Activated naive CD4-positive, alpha-beta T cell treated with anti-CD3 and anti-CD28 coated beads, Interleukin-2, amount 50 U/mL, for 72 hours (primary cell): ENCODE measurements at places on chromosomes 11 and 22.

DNA sequence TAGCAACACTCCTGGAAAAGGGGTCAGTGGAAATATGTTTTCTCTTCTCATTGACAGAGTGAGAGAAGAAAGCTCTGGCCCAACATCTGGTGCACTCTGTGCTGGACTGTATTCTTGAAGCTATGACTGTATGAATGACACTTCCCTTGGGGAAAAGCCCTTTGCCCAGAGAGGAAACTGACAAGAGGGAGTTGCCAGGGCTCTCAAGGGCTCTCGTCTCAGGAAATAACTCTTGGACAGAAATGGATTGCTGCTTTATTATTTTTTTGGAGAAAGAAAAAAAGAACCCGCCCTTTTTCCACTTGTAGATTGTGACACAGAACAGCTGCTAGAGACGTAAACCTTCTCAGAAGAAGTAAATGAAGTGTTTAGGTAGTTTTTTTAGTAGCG, 11.4 kb downstream of the ETS1 start:
- DNase-seq, result no peak

DNA sequence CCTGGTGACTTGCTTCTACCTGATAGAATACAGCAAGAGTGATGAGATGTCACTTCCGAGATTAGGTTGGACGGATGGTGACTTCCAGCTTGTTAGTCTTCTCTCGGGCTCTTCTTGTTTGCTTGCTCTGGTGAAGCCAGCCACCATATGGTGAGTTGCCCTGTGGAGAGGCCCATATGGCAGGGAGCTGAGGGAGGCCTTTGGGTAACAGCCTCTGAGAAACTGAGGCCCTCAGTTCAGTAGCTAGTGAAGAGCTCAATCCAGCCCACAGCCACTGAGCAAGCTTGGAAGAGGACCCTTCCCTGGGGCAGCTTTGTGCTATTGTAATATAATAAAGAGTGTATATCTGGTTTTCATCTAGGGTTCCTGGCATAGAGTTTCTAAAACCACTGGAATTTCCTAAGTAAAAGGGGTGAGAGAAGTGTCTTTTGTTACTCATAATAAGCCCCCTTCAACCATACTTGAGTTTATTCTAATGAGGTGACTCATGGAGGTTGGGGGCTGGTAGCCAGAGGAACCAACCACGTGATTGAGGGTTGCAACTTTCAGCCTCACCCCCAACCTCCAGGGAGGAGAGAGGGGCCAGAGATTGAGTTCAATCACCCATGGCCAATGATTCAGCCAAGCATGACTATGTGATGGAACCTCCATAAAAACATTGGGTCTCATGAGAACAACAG, 8.0 kb upstream of the TPCN2 start:
- DNase-seq, result no peak

DNA sequence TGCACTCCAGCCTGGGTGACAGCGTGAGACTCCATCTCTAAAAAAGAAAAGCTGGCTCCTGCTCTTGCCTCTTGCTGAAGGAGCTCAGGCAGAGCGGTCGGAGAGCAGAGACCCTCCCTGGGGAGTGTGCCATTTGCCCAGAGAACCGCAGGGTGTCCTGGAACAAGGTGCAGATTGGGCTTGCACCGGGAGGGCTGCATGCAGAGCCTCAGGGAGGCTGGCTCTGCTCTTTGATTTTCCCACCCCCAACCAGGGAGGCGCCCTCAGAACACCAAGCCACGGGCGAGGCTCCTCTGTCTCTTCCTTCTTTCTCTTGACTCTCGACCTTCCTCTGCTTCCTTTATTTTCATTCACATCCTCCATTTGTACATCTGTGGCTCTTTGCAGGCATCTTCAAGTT, 889.1 kb downstream of the OPCML start:
- no peak for DNase-seq

DNA sequence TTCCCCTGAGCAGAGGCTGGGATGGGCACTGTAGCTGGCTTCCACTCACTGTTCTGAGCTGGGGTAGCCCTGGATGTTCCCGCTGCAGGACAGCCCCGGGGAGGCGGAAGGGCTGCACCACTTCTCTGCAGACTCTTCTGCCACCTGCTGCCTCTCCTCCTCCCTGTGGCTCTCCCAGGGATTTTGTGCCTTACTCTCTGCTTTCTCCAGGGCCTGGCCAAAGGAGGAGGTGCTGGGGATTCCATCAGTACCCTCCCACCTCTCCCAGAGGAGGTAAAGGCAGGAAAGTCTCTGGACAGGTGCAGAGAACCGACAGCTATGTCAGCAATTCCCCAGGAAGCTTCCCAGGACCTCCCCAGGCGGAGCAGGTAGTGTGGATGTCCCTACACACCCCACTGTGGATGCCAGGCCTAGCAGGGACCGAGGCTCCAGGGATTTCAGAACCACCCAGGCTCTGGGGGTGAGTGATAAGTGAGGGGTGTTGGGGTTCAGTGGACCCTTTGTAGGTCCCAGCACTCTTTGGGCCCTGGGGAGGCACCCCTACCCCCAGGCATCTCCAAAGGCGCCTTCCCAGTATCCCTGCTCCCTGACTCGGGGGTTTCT, 11.3 kb downstream of the DUSP8 start:
- no peak for DNase-seq

DNA sequence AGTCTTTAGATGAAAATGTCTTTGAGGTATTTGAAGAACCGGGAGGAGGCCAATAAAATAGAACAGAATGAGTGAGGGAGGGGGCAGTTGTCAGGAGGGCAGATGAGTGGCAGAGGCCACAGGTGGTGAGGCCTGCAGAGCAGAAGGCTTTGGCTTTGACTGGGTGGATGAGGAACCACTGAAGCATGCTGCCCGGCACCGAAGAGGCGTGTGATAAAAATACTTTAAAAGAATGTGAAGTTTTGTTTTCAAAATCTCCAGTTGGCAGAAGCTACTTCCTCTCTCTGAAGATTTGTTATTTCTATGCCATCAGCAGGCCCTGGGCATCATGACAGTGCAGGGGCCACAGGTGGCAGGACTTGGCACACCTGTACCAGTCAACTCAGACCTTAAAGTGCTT, 6.3 kb downstream of the MS4A12 start:
- no peak for DNase-seq

- no peak for DNase-seq
These were observed 88.0 kb upstream of the DBX1 start for GRCh38 chr11:20248121-20248772.

GRCh38 chr11:114309517-114309916, 13.3 kb downstream of the NNMT start:
- DNase-seq, result no peak

DNA sequence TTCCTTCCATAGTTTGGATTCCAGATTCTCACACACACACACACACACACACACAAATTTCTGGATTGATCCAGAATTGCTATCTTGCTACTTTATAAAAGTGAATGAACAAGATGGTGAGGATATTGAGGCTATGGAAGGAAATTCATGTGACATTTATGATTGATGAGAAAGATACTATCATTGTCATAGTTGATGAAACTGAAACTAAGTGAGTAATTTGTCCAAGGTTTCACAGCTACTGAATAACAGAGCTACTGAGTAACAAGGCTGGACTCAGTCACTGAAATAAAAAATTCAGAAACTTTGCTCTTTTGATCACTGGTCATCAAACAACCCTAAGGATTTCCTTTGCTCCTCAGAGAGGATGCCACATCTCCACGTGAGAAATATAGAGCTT, 16.2 kb downstream of the OR5D16 start:
- no peak for DNase-seq

GRCh38 chr11:61112575-61112974, 10.3 kb downstream of the CD5 start:
- DNase-seq, result no peak

DNA sequence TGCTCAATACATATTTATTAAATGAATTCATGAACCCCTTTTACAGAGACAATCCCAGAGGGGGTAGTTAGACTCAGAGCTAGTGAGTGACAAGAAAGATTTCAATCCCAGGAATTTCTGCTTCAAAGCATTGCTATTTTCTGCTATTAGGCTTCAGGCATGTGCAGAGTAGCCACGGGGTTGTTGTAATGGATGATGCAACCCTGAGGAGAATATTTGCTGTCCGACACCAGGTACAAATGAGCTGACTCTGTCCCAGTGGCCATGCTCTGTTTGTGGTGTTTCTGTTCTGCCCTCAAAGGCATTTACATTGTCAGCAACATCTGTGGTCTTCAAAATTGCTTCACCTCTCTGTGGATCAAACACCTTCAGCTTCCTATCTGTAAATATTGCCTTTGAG, 102.6 kb downstream of the CSNK2A3 start:
- DNase-seq, result no peak

DNA sequence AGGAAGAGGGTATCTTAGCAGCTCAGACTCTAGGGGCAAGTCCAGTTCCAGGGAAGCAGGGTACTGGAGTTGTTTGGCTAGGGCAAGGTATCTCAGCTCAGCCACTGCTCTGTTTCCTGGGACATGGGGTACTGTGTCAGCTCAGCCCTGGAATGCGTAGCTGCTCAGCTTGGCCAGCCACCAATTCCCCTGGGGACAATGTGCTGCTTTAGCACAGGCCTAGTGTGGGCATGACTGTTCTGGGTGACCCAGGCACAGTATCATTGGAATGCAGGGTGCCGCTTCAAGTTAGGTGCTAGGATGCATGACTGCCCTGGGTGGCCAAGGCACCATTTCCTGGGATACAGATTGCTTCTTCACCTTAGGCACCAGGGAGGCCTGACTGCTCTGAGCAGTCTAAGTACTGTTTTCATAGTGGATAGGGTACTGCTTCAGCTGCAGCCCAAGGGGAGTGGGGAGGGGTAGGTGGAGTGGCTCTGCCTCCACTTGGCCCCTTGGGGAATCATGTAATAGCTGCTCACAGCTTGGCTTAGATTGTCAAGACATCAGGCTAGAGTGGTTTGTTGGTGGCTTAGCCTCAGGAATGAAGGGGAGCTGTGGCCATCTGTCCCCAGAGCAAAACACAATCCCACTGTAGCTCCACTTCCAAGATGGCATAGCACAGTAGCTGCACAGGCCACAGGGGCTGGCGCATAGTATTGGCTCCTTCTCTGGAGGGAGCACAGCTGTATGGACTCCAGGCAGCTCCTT, 36.0 kb downstream of the MADD start:
- DNase-seq, result no peak

DNA sequence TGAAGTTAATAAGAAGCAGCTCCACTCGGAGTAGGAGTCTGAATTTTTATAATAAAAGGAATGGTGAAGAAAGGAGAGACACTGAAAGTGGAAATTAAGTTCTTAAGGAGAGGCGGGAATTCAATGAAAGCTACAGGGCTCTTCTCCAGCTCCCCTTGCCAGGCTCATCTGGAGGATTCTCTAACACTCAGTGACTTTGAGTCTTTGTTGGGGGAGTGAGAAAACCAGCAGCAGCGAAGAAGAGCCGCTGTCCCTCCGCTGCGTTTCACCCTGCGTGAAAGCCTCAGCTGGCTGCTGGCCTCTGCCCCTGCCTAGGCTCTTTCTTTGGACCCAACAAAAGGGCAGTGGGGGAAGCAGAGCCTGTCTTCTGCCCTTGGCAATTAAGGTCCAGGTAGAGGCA, 113.0 kb downstream of the NTM start:
- DNase-seq, result no peak

DNA sequence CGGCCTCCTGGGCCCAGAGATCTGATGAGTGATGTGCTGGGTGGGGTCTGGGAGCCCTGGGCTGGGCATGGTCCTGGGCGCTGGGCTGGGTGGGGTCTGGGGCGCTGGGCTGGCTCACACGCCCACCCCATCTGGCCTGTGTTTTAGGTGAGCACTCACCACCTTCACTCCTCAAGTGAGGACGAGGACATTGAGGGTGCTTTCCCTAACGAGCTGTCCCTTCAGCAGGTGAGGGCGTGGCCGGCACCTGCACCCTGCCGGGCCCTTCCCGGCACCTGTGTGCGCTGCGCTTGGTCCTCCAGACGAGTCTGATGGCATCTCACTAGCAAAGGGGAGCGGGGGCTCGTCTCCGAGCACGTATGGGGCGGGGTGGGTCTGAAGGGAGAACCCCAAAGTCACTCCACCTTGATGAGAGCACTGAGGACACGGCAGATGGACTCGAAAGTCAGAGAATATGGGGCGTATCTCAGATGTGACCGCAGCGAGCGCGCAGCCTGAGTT, 37.9 kb downstream of the SBF1 start:
- no peak for DNase-seq

DNA sequence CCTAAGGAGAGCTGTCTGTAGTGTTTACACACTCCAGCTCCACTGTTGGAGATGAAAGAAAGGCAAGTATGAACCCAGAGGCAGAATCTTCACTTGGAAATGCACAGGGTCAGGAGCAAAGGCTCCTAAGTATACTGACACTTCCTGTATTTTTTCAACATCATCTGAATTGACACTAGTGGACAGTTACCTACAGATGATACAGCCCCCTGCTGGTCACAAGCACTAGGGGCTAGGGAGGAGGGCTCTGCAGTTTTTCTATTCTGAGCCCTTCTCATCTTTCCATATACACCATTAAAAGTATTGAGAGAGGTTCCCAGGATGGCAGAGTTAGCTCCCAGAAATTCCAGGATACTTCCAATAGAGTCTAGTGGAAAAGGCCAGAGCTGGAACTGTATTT, 290.3 kb upstream of the API5 start:
- no peak for DNase-seq

DNA sequence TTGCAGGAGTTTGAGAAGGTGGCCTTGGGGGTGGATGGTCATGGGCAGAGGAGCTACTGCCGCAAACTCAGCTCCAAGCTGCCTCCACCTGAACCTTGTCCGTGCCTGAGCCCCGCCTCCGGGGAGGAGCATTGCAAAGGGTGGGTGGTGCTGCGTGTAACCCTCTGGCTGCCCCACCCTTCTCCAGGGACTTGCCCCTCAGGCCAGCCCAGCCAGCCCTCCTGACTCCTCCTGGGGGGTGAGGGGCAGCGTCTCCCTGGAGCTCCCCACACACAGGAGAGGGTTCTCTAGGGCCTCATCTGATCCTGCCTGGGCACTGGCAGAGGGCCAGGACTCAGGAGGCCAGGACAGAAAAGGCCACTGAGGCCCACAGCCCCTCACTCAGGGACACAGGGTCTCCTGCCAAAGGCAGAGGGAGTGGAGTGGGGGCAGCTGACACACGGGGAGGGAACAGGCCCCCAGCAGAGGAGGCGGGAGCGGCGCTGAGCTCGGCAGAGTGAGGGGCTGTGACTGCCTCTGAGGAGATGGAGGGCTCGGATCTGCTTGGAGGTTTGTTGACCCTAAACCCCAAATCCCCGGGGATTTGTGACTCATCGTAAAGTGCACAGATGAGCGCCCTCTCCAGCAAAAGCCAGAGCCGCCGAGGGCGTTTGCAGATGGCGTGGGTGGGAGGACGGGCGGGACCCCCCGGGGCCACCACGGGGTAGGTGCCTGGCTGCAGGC, 12.8 kb downstream of the BRSK2 start:
- no peak for DNase-seq
